Stimulated activated naive B cell treated with anti-CD40 and anti-IgM and Interleukin-4, amounts not matched to agents 10 μg/mL and 1 μg/mL and 100 μg/mL, for 72 hours (primary cell): ENCODE measurements at places on chromosomes 16 and 17.
A peak's percentile ranks its signal among the peaks of the same experiment; 100 is the strongest.

DNA sequence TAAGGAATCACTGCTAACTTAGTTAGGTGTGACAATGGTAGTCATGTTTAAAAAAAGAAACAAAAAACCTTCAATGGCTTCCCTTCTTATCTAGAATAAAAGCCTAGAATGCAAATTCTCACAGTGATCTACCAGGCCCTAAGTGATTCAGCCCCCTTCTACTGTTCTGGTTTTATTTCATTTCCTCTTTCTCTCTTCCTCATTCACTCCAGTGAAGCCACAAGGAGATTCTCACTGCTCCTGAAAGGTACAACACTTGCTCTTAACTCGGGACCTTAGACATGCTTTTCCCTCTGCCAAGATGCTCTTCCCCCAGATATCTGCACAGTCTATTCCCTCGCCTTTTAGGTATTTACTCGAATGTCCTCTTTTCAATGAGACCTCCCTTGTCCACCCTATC lies 3.7 kb downstream of the PIGS start:
- no peak for DNase-seq

GRCh38 chr16:77613095-77613494 lies 109.2 kb upstream of the NUDT7 start:
- DNase-seq, result no peak

- peak; percentile 89 for DNase-seq
These were observed at the start of gene UBE2O for GRCh38 chr17:76452660-76453430. Gene UBE2O, minus strand, starts transcription at chr17:76453152. Its CDS starts 11 bp downstream, at chr17:76453141.

- no peak for DNase-seq
These were observed 79.5 kb downstream of the CPPED1 start for GRCh38 chr16:12724226-12724625.

GRCh38 chr17:75131278-75132017 lies at the start of gene NT5C:
Gene NT5C, minus strand, starts transcription at chr17:75131742. Its CDS starts 35 bp downstream, at chr17:75131707.
- DNase-seq, result peak; percentile 77

DNA sequence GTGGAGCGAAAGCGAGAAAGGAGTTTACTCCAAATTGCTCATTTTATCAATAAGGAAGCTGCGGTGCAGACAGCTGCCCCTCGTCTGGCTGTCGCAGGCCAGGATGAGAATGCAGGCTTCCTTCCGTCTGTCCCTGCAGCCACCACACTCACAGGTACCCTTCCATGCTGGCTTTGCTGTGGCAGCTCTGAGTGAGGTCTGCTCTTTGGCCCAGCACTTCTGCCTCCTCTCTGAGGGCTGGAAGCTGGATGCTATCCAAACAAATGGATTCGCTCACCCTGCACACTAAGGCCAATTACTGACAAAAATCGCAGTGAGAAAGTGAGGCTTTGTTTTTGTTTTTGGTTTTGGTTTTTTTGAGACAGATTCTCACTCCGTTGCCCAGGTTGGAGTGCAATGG lies 7.0 kb downstream of the ARMC7 start:
- DNase-seq, result no peak

- no peak for DNase-seq
These were observed 468.0 kb upstream of the RBFOX1 start for GRCh38 chr16:6864671-6865070.

- DNase-seq, result no peak
These were observed 61.9 kb upstream of the RPL38 start for GRCh38 chr17:74141612-74142011.

DNA sequence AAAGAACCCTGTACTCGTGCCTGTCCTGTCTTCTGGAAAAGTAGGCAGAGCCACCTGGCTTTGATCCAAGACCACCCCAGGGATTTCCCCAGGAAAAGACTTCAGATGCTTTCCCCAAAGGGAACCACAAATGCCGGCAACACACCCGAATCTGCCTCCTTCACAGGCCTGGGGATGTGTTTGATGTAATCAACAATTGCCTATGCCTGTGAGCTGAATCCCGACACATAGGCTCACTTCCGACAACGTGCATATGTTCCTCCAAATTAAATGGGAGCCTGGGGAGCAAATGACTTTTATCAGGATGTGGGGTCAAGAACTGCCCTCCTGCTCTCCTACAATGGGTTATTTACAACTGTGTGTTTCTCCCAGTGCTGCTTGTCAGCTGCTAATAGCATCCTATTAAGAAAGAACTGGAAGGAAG lies 535.2 kb upstream of the CDH11 start:
- DNase-seq, result no peak

- no peak for DNase-seq
These were observed 11.5 kb upstream of the FOXF1 start for GRCh38 chr16:86498671-86499439.

DNA sequence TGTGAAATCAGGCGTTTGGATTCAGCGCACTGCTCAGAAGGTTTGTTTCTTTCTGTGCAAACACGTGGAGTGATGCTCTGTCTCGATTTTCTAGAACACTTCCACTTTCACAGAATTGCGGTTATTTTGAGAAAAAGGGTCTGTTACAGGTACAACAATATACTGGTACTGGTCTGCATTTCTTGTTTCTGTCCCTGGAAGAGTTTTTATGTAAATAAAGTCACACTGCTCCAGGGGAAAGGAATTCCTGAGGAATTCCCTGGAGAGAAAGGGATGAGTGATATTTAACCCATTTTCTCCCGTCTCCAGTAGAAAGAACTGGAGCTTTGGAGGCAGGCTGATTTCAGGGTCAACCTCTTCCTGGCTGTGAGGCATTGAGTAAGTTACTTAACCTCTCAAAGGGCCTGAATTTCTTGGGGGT lies 16.2 kb upstream of the RMI2 start:
- no peak for DNase-seq

- peak; percentile 70 for DNase-seq
These were observed 26.5 kb upstream of the ADGRG1 start for GRCh38 chr16:57601801-57602478.

DNA sequence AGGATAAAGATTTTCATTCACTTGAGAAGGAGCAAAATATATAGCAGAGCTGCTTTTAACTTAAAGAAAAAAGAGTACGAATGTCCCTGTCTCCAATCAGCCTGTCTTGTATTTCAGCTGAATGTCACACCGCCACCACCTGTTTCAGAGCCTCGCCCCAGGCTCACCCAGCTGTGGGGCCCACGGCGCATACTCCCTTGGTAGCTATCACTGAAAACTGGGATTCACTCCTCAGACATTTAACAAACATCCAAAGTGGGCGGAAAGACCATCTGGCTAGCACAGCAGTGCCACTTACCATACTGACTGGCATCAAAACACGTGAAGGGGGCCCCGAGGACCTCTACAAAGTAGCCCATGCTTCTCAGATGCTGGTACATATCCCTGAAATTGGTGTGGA lies 25.4 kb upstream of the SLC38A8 start:
- DNase-seq, result no peak

DNA sequence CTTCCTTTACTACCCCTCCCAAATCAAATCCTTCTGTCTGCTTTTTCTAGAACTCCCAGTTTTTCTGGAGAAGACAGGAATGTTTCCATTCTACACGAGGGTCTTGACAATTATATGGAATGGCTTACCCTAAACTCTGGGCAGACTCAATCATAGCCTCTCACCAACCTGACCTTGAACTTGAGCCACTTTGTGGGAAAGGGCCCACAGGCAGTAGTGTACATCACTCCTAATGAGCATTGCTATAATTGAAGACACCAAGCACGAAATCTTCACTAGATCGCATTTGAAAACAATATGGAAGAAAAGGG lies 1.6 kb upstream of the HOXB13 start:
- DNase-seq, result no peak

- DNase-seq, result no peak
These were observed 10.1 kb upstream of the SLC25A39 start for GRCh38 chr17:44334727-44335126.

DNA sequence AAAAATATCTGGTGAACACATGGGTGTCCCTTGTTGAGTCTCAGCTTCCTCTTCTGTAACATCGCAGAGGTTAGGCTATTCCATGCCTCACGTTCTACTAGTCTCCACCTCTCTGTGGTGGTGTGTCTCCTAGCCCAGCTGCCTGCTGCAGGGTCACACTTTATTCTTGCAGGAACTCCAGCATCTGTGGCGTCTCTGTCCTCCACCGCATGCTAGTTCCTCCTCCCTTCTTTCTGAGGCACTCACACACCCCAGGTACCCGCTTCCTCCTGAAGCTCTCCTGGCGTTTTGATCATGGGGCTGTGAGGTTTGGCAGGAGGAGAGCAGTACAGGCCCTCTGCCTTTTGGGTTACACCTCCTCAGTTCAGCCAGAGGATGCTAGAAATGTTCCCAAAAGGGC lies 9.9 kb upstream of the TEX2 start:
- no peak for DNase-seq

DNA sequence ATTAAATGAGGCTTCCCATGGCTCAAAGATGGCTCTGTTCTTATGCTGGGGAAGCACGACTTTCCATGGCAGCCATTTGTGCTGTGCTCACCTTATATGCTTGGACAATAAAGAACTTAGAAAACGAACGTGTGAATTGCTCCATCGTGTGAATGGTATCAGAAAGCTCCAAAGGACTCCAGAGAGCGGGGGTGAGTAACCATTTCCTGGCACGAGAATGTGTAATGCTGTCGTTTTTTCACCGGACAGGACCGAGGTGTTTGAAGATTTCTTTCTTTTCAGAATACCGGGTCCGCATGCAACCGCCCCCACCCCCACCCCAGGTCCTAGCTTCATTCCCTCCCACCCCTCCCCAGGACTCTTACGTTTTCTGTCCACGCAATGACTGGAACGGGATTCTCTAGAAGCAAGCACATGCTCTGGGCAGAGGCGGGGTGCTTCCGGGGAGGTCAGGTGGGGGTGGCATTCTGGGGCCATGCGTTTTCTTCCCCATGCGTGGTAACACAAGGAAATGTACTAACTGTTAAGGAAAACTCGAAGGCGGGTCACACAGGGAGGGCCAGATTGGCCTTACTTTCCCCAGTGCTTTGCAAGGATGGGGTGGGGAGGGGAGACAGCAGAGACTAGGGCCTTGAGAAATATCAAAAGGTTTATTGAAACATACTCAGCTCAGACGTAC lies 26.2 kb downstream of the GPRC5B start:
- DNase-seq, result no peak

GRCh38 chr17:43212641-43213490 lies 1.2 kb downstream of the TMEM106A start:
- DNase-seq, result no peak

DNA sequence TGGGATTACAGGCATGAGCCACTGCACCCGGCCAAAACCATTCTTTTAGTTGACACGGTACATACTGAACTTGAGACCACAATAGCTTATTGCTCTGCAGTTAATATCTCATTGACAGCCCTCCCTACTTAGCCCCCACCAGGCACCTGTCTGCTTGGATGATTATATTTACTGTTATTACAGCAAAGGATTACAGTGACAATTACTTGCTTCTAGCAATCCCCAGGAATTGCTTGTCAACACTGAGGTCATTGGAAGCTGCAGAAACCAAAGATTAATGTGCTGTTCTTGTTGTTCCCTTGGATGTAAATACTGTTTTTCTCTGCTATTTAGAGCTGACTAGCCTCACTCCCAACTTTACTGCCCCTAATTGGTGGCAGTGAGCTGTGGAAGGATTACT lies 211.2 kb downstream of the LGALS9B start:
- DNase-seq, result no peak

DNA sequence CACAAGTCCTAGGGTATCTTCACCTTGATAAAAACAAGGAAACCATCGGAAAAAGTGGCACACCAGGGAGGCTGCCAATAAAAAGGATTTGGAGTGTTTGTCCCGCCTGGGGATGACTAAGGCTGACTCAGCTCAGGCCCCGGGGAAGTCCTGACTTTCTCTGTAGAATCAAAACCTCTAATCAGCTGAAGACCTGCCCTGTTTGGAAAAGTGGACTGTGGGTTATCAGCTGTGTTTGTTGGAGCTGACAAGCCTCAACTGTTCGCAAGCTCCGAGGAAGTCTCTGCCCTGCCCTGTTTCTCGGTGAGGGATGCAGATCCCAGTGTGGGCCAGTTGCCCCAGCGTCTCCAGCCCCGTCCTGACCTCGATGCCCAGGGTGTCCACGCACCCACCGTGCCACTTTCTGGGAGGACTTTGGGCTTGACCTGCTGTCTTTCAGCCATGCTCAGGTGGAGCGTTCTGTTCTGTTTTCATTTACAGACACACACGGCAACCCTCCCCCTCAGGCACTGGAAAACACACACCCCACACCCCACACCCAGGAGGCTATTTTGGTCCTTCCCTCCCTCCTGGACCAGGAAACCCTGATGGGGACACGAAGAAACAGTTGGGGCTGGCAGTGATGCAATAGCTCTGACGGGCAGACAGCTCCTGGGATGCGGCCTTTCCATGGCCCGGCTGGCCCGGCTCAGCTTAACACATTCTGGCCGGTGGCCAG lies 27.6 kb upstream of the PITPNA start:
- DNase-seq, result no peak

DNA sequence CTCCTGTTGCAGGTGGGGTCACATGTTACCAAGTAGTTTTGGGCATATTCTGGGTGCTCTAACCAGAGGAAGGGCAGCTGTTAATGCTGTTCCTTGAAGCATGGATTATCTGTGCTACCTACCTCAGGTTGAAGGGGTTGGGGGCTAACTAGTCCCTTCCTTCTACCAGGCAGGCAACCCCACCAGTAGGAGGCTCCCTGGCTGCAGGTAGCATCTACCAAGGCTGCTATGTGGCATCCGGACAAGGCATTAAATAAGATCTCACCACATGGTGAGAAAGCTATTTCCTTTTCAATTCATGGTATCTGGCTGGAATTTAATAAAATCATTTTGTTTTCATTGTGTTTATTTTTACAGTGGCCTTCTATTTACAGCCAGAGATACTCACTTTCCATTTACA lies 62.5 kb downstream of the CACNG3 start:
- DNase-seq, result no peak

GRCh38 chr17:50863221-50863843 lies 2.8 kb downstream of the TOB1 start:
- DNase-seq, result no peak

DNA sequence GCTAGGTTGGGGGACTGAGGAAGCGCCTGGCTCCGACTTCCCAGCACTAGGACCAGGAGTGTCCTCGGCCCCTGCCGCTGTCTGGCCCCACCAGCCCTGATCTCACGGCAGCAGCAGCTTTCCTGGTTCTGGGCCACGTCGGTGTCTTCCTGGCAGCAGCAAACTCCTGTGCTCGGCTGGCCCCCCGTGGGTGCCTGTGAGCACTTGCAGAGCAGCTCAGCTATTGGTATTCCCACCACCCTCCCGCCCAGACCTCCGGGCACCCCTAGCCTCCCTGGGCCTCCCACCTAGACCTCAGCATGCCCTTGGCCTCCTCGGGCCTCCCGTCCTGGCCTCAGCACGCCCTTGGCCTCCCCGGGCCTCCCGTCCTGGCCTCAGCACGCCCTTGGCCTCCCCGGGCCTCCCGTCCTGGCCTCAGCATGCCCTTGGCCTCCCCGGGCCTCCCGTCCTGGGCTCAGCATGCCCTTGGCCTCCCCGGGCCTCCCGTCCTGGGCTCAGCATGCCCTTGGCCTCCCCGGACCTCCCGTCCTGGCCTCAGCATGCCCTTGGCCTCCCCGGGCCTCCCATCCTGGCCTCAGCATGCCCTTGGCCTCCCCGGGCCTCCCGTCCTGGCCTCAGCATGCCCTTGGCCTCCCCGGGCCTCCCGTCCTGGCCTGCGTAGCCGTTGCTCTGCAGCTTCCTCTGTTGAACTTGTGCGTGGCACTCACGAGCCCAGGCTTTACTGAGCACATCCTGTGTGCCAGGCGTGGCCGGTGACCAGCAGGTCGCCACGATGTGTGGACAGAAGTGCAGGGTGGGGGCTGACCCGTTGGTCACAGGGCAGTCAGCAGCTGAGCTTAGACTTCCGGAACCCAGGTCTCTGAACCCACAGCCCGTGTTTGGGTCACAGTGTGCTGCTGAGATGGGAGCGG lies 51.8 kb upstream of the ACSF3 start:
- no peak for DNase-seq

- DNase-seq, result peak; percentile 69
These were observed 31.0 kb upstream of the ARL4D start for GRCh38 chr17:43367737-43368242.

GRCh38 chr16:78607465-78607864 lies 508.0 kb downstream of the WWOX start:
- no peak for DNase-seq
